KG1 (cell line): ENCODE measurements at places on chromosomes 5 and 9.

- DNase-seq: no peak
Measured at GRCh38 chr5:14265570-14265969, 122.4 kb downstream of the TRIO start.

DNA sequence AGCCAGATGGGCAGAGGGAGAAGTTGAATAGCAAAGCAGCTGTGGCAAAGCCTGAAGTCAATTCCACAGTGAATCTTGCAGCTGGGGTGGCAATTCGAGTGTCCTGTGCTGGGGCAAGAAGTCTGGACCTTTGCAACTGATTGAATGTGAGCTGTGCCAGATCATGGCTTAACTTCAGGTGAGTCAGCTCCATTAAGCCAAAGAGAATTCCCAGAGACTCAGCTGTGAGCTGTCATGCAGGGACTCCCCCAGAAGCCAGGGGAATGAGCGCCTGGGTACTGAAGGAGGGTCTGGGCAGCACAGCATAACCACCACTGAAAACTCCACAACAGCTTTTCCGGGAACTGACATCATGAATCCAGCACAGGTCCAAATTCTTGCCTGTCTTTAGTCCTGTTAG is 153.5 kb upstream of the TRPC7 start:
- no peak for DNase-seq

- DNase-seq: no peak
Measured at GRCh38 chr5:99453196-99453595, 524.4 kb upstream of the CHD1 start.

GRCh38 chr5:112221128-112221527 is 197.9 kb downstream of the EPB41L4A start:
- no peak for DNase-seq

DNA sequence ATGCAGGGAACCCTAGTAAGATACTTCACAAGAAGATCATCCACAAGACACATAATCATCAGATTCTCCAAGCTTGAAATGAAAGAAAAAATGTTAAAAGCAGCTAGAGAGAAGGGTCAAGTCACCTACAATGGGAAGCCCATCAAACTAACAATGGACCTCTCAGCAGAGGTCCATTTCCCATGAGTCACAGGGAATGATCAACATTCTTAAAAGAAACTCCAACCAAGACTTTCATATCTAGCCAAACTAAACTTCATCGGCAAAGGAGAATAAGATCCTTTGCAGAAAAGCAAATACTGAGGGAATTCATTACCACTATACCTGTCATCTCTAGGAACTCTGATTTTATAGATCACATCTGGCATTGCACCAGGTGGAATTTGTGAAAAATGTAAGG is 52.9 kb upstream of the SPATA31E1 start:
- no peak for DNase-seq

DNA sequence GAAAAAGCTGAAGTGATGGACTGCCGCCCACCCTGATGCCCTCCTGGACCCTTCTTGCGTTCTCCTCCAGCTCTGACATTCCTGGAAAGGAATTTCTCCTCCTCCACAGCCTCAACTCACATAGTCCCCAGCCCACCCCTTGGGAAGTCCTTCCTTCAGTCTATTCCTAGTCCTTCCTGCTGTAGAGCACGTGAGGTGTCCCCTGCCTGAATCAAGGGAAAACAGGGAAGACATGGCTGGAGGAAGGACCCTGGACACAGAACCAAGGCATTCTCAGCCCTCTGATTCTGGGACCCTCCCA is 3.7 kb downstream of the ARID3C start:
- DNase-seq: no peak
